ENCODE measurements at places on chromosomes 5 and 9. TPM values are rescaled to one million over a fixed set of nuclear protein-coding genes. Genes with fewer than 3 reads are reported as not detected.

DNA sequence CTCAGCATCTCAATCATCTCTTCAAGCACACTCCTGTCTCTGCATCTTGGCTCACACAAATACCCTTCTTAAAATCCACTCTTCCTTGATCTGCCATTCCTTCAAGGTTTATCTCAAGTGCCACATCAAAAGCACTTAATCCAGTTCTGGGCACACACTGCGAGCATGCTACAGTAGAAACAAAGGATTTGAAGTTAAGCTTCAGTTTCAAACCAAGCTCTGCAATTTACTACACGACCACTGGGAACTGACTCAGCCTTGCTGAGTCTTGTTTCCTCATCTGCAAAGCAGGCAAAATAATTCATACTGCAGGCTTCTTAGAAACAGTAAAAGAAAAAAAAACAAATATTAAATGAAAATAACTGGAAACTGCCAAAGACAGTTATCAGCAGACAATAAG is 50.5 kb upstream of the CTNNAL1 start:
- H3K36me3 ChIP-seq = peaks cover 79% of the 10 kb centered on the region
- no peak for DNase-seq
- no peaks in the 10 kb centered on the region for H3K27me3 ChIP-seq
- no peak overlapping the region for H3K4me3 ChIP-seq

- no peak overlapping the region for H3K4me3 ChIP-seq
- no peaks in the 10 kb centered on the region for H3K36me3 ChIP-seq
- H3K4me1 ChIP-seq = no peaks in the 10 kb centered on the region
- no peak for DNase-seq
- H3K27ac ChIP-seq = no peak overlapping the region
Measured at GRCh38 chr5:116520771-116521170, 53.9 kb downstream of the SEMA6A start.

DNA sequence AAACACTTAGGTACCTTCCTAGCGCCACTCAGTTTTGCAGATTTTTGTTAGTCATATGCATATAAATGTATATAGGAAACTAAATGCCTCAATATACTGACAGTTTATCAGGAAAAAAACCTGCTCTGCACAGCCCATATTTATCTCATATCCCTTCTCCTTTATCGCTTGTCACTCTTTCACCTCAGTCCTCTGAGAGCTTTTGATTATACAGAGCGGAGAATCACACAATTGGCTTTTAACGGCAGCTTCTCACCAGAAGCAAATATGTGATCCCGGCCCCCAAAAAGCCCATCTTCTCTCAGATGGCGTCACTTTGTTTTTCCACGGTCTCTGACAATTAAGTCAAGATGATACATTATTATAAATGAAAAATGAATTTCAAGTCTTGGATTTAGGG is 362.6 kb downstream of the DNAH5 start:
- H3K27me3 ChIP-seq = no peaks in the 10 kb centered on the region
- H3K36me3 ChIP-seq = no peaks in the 10 kb centered on the region
- H3K4me3 ChIP-seq = no peak overlapping the region
- no peaks in the 10 kb centered on the region for H3K4me1 ChIP-seq

DNA sequence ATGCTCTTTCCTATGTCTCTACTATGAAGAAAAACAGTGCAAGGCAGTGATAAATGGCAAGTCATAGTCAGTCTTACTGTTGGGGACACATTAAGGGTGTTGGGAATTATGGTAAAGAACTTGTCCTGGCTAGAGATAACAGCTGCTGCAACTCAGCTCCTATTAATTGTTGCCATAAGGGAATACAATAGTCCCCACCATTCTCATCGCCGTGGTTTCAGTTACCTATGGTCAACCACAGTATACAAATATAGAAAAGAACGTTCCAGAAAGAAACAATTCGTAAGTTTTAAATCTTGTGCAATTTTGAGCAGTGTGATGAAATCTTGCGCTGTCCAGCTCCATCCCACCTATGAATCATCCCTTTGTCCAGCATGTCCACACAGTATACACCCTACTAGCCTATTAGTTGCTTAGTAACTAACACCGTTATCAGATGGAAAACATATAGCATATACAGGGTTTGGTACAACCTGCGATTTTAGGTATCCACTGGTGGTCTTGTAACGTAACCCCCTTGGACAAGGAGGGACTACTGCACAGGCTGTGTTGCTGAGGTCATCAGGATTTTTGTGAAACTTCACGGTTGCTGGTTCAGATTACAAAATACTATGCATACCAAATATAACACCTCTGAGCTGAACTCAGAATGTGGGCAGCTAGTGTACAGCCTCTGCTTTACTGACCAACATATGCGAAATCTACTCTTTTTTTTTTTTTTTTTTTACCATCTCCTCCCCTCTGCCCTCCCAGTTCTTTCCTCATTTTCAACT is 53.5 kb downstream of the ZFR start:
- peaks cover 78% of the 10 kb centered on the region for H3K36me3 ChIP-seq
- H3K27ac ChIP-seq = no peak overlapping the region
- H3K27me3 ChIP-seq = no peaks in the 10 kb centered on the region
- no peaks in the 10 kb centered on the region for H3K4me1 ChIP-seq

GRCh38 chr9:102506406-102506805 is 488.7 kb upstream of the CYLC2 start:
- H3K4me1 ChIP-seq = no peaks in the 10 kb centered on the region
- H3K36me3 ChIP-seq = no peaks in the 10 kb centered on the region
- no peak overlapping the region for H3K27ac ChIP-seq
- H3K27me3 ChIP-seq = no peaks in the 10 kb centered on the region

- no peak overlapping the region for H3K4me3 ChIP-seq
- H3K27ac ChIP-seq = no peak overlapping the region
- no peak for DNase-seq
- no peaks in the 10 kb centered on the region for H3K27me3 ChIP-seq
- H3K36me3 ChIP-seq = no peaks in the 10 kb centered on the region
Measured at GRCh38 chr9:18143073-18143745, 330.7 kb upstream of the ADAMTSL1 start.

GRCh38 chr9:76905791-76906646 is at the start of gene PRUNE2:
TSS of gene PRUNE2 (minus strand) at chr9:76906114. CDS start at chr9:76905963, 151 bp downstream.
- no peak for DNase-seq
- no peaks in the 10 kb centered on the region for H3K36me3 ChIP-seq
- H3K4me1 ChIP-seq = peaks cover 2% of the 10 kb centered on the region
- H3K27ac ChIP-seq = no peak within 1 kb of the TSS
- H3K4me3 ChIP-seq = no peak within 1 kb of the TSS

DNA sequence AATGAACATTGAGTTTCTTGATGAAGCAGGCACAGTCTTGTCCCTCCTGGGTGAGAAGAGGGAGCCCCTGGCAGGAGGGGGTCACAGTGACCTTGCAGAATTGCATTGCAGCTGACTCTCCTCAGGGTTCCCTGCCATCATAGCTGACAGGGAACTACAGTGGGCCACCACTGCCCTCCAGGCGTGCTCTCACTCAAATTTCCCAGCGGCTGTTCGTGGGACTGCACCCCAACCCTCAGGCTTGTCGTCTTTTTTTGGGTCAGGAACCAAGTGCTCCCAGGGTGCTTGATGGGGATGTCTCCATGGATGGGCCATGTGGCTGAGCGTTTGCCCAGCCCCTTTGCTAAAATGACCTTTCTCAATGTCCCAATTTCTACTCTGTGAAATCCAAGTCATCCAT is 215.8 kb downstream of the MELK start:
- DNase-seq = no peak
- H3K27ac ChIP-seq = no peak overlapping the region
- H3K27me3 ChIP-seq = no peaks in the 10 kb centered on the region
- no peaks in the 10 kb centered on the region for H3K36me3 ChIP-seq
- no peak overlapping the region for H3K4me3 ChIP-seq

The CNTRL gene
- total RNA-seq = 38.1 TPM

The SNCAIP gene
- total RNA-seq = not detected

The OBP2B gene
- not detected for total RNA-seq

The COX7C gene
- 482 TPM for total RNA-seq

The LRRC70 gene
- 7.3 TPM for total RNA-seq

The MEIKIN gene
- not detected for total RNA-seq

The NMUR2 gene
- not detected for total RNA-seq

The SVEP1 gene
- total RNA-seq = not detected

All from CD4-positive, alpha-beta T cell (primary cell).